Cortex of kidney (tissue), 1 donor: ENCODE measurements at places on chromosomes 12 and 14.

GRCh38 chr12:44961887-44962286 lies 85.8 kb upstream of the NELL2 start:
- DNase-seq = no peak

DNA sequence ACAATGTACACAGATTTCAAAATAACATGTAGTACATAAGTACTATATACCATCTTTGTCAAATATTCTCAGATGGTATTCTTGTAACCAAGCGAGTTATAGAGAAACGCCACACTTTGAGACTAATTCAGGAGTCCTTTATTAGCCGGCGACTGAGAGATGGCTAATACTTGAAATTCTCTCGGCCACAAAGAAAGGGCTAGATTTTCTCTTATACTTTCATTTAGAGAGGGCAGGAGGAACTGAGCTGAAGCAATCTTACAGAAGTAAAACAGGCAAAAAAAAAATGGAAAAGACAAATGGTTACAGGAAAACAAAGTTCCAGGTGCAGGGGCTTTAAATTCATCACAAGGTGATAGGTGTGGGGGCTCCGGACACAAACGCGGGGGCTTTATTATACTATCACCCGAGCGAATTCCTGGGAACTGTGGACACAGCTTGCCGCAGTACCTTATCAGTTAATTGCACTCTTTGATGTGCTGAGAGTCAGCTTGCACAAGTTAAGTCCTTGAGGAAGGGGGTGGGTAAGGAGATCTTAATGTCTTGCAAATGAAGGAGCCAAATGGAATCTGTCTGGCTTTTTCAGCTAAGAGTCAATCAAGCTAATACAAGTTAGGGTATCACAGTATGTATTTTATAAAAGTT lies 382.3 kb downstream of the KCNH5 start:
- DNase-seq = no peak

- no peak for DNase-seq
Measured at GRCh38 chr14:68884031-68885030, 91.5 kb upstream of the ZFP36L1 start.

GRCh38 chr12:131283191-131283861 lies 329.6 kb downstream of the ADGRD1 start:
- no peak for DNase-seq

- DNase-seq = no peak
Measured at GRCh38 chr12:39620659-39621658, 1.4 kb upstream of the ABCD2 start.

GRCh38 chr12:114686773-114687500 lies 3.0 kb upstream of the TBX3 start:
- no peak for DNase-seq

- peak; percentile 58 for DNase-seq
Measured at GRCh38 chr14:23153851-23154796, 29.3 kb downstream of the SLC7A8 start.

- DNase-seq = no peak
Measured at GRCh38 chr12:22682663-22683062, 57.7 kb downstream of the ETNK1 start.

DNA sequence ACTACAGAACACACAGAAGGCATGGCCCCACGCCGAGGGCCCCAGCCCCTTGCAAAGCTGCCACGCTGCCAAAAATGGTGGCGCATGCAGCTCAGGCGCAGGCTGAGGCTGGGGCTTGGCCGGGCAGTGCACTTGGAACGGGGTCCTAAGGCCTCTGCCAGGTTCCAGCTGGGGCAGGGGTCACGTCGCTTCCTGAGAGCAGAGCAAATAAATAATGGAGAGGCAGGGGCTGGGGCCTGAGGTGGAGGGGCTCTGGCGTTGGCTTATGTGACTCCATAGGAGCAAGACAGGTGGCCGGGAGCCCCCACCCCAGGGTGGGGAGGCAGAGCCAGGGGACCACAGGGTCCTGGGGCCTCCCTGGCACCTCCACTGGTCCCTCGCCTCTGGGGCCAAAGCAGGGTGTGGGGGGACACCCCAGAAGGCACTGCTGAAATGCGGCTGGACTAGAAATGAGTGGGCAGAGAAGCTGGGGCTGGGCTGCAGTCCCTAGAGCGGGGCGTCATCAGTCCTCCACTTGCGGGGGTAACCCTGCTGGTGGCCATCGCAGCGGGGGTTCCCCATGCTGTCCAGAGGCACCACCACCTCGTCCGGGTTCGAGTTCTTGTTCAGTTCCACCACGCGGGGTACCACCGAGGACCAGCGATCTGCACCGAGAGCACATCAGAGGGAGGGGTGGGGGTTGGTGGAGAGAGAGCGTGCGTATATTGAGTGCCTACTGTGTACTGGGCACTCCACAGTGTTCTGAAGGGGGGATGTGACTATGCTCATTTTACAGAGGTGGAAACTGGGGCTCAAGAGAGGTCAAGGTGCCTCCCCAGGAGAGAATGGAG lies 49.8 kb downstream of the TRPV4 start:
- no peak for DNase-seq
